Dorsolateral prefrontal cortex (tissue), 122 donors: ENCODE measurements at places on chromosomes 3 and 15. TPM values are rescaled to one million over a fixed set of nuclear protein-coding genes. Genes with fewer than 3 reads are reported as not detected.

GRCh38 chr3:15330031-15330596 lies 2.3 kb downstream of the SH3BP5 start:
- DNase-seq = no peak

- DNase-seq = no peak
These were observed 666.6 kb upstream of the CCDC54 start for GRCh38 chr3:106710596-106710995.

GRCh38 chr3:43994657-43995546 lies 246.8 kb upstream of the TOPAZ1 start:
- DNase-seq = peak; percentile 65

DNA sequence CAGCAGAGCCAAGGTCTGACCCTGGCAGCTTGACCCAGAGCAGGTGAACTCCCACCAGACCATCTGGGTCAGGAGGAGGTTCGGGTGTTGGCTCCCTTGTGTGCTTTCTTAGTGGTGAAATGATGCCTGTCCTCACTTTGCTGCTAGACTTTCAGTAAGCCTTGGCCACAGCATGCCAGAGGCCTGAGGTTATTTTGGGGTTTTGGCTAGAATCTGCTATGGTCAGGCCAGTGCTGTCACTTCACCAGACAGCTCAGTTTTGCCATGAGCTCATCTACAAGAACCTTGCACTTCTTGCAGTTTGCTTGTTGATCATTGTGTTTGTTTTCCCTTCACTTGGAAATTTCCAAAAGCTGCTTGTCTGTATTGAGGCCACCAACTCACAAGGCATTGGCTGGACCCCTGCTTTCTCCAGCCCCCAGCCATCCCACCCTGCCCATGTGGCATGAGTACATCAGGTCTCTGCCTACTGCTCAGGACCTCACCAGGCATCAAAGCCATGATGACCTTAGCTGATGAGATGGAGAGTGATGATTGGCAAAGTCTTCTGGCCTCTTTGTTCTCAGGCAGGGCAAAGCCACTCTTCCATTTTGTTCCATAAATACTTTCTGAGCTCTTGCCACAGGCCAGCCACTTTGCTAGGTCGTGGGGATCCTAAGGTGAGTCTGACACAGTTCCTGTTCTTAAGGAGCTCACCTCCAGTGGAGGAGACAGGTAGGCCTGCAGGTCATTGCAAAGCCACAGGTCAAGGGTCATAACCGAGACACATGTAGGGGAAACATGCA lies 122.6 kb downstream of the ARNT2 start:
- no peak for DNase-seq

GRCh38 chr15:61186905-61187741 lies 42.0 kb downstream of the RORA start:
- no peak for DNase-seq

DNA sequence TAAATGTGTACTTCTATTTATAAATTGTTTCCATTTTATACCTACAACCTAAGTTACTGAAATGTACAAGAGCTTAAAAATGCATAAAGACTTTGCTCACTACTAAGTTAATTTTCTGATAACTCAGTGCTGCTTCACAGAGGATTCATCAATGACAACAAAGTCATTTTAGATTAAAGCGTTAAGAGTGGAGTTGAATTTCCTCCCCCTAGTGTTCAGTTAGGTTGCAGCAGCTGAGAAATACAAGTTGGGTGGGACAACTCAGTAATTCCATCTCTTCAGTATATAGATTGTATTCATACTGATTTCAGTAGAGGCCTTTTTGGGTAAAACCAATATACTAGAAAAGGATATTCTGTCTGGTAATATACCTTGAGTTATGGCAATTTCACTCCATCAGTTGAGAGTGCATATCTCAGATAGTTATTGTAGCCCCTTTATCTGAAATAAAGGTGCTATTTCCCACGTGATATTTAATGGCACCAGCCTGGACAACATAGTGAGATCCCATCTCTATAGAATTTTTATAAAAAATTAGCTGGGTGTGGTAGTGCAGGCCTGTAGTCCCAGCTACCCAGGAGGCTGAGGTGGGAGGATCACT lies 6.9 kb upstream of the RPL35A start:
- DNase-seq = no peak

GRCh38 chr3:23806534-23807423 lies 1.0 kb downstream of the UBE2E1 start:
- peak; percentile 25 for DNase-seq

DNA sequence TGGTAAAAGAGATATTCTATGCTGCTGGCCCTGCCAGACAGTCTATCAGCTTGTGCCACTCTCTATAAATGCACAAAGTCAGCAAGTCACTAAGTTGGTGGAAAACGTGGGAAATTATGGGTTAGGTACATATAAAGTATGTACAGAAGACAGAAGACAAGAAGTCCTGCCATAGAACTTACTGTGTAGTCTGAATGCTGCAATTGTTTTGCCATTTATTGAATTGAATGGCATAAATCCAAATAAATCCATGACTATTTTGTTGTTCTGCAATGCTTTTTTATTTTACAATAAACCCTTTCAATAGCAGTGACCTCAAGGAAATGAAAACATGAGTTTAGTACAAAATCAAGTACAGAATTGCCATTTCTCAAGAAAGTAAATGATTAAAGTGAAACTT lies 34.1 kb upstream of the TM4SF1 start:
- no peak for DNase-seq

GRCh38 chr3:134039161-134039862 lies 9.6 kb upstream of the SLCO2A1 start:
- DNase-seq = no peak

- DNase-seq = no peak
These were observed 84.7 kb downstream of the SEC22A start for GRCh38 chr3:123286308-123287023.

The RBMS3 gene
- 32.2 TPM for total RNA-seq

The ASB14 gene
- total RNA-seq = not detected

The PLSCR1 gene
- total RNA-seq = 27.4 TPM

The PARP15 gene
- total RNA-seq = 0.73 TPM

The IGSF11 gene
- 42.3 TPM for total RNA-seq

The FAM107A gene
- total RNA-seq = 1,353 TPM

The DYNC1LI1 gene
- 42.0 TPM for total RNA-seq

The CACNA2D3 gene
- total RNA-seq = 96.8 TPM

The TRPM1 gene
- total RNA-seq = 1.5 TPM

The REC114 gene
- not detected for total RNA-seq
